WERI-Rb-1 (cell line): ENCODE measurements at places on chromosomes 13 and 19.
A peak's percentile ranks its signal among the peaks of the same experiment; 100 is the strongest.

GRCh38 chr13:97148894-97149293, 73.2 kb upstream of the MBNL2 start:
- DNase-seq: no peak

- no peak for DNase-seq
Observed at GRCh38 chr13:97986835-97987234, 33.4 kb downstream of the IPO5 start.

GRCh38 chr19:46626446-46626845, 1.6 kb upstream of the PTGIR start:
- DNase-seq: no peak

GRCh38 chr19:47210180-47210490, 20.9 kb downstream of the BBC3 start:
- DNase-seq: no peak

DNA sequence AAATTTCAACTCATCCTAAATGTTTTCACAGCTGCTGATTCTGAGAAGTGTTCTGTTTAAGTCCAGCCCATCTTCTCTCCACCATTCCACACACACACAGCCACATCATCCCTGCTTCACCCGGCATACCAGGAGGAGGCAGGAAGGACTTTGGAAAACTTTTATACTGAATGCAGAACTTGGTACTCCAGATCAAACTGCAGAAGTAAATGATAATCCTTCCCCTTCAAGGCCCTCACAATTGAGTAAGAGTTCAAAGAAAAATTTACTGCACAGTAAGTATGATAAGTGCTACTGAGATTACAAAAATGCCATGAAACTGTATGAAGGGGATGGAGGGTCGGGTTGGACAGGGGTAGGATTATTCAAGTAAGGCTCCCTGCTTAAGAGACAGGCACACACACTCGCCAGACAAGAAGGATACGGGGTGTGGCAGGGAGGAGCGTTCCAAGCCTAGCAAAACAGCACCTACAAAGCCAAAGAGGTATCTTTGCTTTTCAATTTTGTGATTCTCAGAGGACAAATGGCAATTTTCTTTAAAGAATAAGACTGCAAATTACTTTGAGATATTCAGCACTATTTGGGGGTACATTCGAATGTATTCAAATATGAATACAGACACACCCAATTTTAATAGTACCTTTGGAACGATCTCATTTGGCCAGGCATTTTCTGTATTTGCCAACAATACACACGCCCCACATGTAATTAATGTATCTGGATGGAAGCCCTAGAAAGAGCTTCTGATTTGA, 2.5 kb downstream of the USP12 start:
- DNase-seq: no peak

- no peak for DNase-seq
Observed at GRCh38 chr13:47087241-47087640, 190.4 kb upstream of the HTR2A start.

DNA sequence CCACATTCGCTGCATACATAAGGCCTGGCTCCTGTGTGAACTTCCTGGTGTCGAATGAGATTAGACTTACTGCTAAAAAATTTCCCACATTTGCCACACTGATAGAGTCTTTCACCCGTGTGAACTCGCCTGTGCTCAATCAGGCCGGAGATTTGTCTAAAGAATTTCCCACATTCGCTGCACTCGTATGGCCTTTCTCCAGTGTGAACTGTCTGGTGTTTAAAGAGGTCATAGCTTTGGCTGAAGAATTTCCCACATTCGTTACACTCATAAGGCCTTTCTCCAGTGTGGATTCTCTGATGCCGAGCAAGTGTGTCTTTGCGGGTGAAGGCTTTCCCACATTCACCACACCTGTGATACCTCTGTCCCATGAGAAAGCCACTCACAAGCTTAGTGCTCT, 6.5 kb downstream of the ZNF671 start:
- DNase-seq: no peak

GRCh38 chr13:91896547-91896946, 498.1 kb downstream of the GPC5 start:
- no peak for DNase-seq

DNA sequence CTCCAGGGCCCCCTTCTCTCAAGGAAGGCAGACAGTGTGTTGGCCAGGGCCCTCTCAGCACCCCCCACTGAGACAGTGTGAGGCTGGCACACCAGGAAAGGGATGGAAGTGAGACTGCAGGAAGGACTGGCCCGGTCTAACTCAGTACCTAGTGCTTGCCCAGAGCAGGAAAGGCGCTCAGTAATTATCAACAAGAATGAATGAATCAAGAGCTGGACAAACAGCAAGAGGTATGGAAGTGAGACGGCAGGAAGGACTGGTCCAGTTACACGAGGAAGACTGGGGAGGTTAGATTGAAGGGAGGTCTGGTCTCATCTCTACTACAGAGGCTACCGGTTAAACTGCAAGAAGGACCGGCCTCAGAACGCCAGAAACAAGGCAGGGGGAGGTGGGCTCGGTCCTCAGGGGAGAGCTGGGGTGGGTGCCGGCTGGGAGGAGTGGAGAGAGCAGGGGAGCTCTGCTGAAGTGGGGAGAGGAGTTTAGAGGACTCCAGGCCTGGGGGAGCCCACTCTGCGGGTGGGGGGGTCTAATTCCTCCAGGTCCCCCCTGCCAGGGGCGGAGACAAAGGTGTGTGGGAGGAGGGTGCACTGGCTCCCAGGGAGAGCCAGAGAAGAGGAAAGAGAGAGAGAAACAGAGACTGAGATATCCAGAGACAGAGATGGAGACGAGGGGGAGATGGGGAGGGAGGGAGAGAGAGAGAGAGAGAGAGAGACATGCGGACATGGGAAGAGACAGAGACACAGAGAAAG, 1.1 kb downstream of the SLC8A2 start:
- no peak for DNase-seq

GRCh38 chr19:20423381-20424197, 142.0 kb downstream of the ZNF737 start:
- no peak for DNase-seq

GRCh38 chr13:26601669-26602068, 44.2 kb downstream of the WASF3 start:
- DNase-seq: no peak

DNA sequence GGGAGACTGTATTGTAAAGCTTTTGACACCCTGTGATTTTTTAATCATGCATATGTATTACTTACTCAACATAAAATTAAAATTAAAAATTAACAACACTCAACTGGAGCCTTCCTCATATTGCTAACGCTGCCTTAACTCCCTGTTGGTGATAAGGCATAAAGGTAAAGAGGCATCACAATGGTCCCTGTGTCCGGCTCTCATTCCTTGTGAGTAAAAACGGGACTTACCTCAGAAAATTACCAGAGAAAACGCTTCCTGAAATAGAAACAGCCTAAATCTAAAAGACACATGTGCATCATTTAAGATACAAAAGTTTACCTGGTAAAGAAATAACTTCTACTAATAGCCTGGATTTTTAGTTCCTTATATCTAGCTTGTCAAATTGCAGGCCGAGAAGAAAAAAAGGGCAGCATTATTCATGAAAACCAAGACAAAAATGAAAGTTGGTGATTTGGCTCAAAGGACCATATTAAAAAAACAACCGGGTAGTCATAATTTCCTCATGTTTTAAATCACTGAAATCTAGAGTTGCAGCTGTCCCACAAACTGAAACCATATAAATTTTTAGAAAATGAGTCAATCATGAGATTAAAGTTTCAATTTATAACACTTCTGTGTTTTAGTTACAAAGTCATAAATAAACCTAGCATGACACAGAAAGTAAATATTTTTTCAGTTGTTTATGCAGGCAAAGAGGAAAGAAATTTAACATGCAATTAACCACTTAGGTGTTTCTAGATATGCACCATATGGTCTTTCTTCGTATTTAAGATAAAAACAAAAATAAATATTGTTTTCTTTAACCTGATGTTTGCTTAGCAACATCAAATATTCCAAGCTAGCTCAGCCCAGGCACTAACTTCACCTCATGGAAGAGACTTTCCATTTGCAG, 94.7 kb downstream of the MIPEP start:
- no peak for DNase-seq

- DNase-seq: no peak
Observed at GRCh38 chr19:12778905-12779161, 3.5 kb upstream of the HOOK2 start.

DNA sequence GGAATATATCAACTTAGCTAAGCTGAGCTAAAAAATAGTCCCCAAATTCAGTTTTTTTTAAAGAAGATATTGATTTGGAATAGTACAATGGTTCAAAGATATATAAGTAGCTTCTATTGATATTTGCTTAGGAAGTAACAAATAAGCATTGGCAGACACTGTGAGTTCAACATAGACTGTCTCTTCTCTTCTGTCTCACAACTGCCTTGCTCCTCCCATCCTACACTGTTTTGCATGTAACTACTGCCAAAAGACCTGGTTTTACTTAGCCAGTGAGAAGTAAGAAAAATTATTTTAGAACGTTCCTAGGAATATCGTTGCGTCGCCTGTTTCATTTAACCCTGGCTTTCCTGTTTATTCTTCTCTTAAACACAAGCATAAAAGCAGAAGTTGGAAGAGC, 859.0 kb upstream of the SPRY2 start:
- DNase-seq: no peak

- no peak for DNase-seq
Observed at GRCh38 chr13:66262330-66262729, 967.8 kb downstream of the PCDH9 start.

DNA sequence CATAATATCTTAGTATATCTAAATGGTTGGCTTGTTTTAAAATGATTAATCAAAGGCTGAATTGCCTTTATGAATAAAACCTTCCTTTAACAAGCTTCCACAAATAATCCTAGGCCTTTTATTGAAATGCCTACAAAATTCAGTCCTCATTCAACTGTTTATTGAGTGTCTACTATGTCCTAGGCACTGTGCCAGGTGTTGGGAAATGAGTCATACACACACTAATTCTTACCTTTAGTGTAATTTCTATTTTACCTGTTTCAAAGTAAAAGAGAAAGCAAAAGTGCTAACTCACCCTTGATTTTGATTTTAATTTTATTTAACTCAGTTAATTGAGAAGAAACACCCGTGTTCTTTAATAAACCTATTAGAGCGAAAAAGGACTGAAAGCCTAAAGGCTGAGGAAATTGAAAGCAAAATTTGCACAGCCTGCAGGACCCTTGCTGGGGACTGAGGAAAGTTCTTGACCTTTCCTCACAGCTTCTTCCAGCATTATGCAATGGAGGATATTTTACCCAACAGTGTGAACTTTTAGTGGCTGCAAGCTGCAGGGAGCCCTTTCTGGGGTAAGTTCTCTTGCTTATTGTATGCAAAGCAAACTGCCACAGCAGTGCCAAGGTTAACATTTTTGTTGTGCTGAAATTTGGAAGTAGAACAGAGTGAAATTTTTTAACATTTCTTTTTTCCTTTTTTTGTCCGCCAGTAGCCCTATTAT, 83.1 kb downstream of the B3GLCT start:
- DNase-seq: no peak

- DNase-seq: no peak
Observed at GRCh38 chr19:19460258-19460731, 54.8 kb downstream of the GATAD2A start.

DNA sequence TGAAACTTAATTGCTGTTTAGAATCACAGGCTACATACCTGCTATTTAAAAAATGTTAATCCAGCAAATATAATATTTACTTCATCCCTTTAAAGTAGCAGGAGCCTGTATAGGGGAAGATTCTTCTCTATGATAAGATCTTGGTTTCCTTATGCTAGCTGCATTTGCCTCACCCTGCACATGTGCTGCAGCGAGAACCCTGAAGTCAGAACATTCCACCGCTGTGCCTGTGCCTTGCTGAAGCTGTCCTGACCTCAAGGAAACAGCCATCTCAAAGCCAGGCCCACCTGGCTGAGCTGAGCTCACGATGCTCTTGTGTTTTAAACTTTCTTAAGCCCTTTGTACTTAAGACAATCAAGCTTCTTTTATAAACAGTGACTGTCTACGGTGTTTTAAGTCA, 355.0 kb upstream of the PCDH20 start:
- no peak for DNase-seq

- DNase-seq: no peak
Observed at GRCh38 chr13:75103976-75104375, 378.0 kb downstream of the TBC1D4 start.

DNA sequence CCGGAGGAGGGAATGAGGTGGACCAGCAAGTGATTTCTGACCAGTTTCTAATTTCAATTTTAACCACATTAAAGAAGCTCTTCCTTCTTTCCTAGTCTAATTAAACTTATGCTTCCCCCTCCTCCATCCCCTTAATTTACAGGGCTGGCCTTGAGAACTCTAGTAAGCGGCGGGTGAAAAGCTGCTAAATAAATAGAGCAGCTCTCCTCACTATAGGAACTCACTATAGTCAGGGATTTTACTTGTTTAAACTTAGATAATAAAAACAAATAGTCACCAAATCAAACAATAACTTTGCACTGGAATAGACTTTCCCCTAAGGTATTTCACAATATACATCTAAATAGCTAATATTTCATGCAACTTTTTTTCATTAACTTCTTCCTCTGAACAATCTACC, 1838.2 kb upstream of the PRR20A start:
- no peak for DNase-seq

DNA sequence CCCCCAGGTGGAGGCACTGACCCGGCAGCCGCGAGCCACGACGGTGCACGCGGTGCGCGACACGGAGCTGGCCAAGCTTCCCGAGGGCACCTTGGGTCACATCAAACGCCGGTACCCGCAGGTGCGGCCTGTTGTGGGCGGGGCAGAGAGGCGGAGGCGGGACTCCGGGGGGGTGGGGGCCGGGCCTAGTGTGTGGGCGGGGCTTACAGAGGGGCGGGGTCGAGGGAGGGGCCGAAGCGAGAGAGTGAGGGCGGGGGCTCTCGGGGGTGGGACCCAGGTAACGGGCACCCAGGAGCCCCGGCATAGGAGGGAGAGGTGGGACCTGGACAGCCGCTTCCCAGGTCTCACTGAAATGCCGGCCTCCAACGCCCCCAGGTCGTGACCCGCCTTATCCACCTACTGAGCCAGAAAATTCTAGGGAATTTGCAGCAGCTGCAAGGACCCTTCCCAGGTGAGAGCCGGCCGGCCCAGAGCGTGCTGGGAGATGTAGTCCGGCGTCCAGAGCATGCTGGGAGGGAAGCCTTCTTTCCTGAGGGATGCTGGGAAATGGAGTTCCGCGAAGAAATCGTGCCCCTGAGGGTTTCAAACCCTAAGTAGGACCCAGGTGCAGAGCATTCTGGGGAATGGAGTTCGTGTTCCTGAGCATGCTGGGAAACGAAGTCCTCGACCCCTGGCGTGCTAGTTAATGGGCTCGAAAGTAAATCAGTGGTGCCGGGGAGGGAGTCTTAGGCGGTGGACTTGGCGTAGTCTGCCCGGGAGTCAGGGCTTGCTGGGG, 15.7 kb downstream of the PNPLA6 start:
- DNase-seq: peak; percentile 80
